ENCODE measurements at places on chromosomes 5 and 9.

GRCh38 chr9:126112135-126112720 lies 214.4 kb upstream of the MVB12B start:
- DNase-seq, result no peak

DNA sequence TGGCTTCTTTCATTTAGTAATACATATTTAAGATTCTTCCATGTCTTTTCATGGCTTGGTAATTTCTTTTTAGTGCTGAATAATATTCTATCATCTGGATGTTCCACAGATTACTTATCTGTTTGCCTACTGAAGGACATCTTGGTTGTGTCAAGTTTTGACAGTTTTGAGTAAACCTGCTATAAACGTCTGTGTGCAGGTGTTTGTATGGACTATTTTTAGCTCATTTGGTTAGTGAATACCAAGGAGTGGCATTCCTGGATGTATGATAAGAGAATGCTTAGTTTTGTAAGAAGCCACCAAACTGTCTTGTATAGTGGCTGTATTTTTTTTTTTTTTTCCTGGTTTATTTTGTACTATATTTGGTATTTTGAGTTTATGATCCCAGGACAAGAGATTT lies 38.4 kb downstream of the PRRC1 start:
- no peak for DNase-seq

DNA sequence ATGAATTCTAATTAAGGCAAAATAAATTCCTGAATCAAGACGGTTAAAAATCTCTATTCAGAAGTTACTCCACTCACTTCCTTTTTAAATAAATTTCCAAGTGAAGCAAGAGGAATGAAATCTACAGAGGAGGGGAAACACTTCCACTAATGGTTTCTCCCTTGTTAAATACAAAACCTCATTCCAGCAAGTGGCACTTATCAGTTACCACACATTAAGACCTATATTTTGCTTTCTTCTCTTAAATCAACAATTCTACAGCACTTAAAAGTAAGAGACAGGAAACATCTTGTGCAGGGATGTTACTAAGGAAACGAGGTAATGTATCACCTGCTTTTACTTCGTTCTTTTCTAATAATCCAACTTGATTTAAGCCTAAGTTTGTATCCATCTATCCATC lies 172.6 kb downstream of the RAPGEF6 start:
- DNase-seq, result no peak

DNA sequence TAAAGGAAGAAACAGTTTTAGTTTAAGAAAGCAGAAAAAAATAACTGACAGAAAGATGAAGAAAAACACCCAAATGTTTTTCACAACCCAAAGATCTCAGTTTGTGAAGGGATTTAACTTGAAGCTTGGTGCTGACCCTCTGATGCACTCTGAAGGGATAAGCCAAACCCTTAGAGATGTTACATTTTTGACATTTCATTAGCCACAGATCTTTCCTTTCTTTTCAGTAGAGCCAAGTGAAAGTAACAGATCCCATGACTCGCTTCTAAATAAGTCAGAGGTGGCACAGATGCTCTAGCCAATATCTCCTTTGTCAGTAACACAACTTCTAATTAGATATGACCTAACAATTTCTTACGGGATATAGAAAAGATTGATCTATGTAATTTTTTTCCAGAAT lies 394.5 kb upstream of the EDIL3 start:
- DNase-seq, result no peak

GRCh38 chr9:69564557-69564956 lies 107.6 kb downstream of the APBA1 start:
- DNase-seq, result no peak

DNA sequence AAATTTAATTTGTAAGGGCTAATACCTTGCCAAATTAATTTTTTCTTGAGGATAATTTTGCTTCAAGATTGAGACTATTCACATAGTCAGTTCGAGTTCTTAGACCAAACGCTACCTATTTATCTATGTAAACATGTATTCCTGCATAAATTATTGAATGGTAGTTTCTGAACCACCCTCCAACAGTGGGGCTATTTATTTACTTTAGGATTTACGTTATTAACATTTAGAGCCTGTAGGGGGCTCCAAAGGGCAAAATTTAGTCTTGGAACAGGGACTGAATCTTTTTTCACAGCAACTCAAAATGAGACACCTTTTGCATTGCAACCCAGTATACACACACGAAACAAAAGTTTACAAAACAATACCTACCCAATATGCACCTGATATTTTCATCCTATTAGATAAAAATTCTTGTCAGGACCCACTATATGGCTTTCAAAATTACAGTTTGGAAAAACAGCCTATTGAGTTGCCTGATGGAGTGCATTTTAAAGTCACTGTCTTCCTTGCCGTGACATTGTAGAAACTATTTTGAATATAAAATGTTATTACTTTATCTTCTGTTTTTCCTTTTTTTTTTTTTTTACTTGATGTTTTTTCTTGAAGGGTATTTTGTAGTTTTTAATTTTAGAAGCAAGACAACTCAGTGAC lies 47.1 kb upstream of the POU4F3 start:
- no peak for DNase-seq

GRCh38 chr9:134189470-134190231 lies 25.3 kb upstream of the RNU6ATAC start:
- peak; percentile 38 for DNase-seq

Measured in anterior cingulate cortex (tissue), 58 donors.